Adrenal gland (tissue), 19 donors: ENCODE measurements at places on chromosomes 6 and 20. TPM values are rescaled to one million over a fixed set of nuclear protein-coding genes. Genes with fewer than 3 reads are reported as not detected.

The UST gene
- total RNA-seq = 16.2 TPM

The SH3BGRL2 gene
- total RNA-seq = 9.0 TPM

DNA sequence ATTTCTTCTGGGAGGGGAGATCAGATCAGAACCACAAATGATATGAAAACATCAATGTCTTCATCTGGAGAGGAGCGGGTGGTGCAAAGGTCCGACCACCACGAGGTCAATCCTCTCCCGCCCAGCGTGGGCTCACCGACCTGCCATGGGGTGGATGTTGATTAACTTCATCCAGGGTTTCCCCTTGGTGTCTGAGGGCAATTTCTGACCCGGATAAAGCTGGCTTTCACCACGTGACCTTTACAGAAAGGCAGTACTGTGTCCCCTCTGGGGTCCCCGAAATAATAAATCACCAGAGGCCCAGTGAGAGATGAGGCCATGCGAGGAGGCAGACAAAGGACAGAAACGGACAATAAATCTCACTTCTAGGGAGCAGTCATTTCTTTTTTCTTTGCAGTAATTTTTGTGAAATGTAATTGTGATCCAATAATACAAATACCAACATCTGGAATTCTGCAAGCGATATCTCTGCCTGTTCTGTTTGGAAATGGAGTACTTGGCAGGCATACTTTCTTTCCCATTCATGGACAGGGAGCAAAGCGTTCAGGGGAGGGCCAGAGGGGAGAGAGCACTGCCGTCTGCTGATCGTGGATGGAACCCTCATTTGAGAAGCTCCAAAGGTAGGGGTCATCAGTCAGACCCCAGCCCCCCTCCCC is 55.1 kb upstream of the APCDD1L start:
- no peak for DNase-seq

GRCh38 chr6:156885562-156885961 is 108.4 kb downstream of the ARID1B start:
- no peak for DNase-seq

DNA sequence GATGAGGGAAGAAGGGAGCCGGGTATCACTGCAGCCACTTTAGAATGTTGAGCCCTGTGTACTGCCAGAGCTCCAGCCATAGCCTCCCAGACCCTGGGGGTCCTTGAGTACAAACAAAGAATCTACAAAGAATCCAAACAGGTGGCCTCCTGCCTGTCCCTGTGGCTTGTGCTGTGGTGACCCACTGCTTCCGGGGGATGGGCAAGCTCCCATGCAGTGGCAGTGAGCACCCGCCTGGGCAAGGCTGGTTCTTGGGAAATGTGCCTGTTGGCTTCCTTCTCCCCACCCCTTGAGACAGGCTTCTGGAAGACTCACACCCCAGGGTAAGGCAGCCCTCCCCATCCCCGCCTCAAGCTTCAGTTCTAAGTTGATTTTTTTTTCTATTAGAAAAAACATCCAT is 13.9 kb downstream of the SIRPA start:
- no peak for DNase-seq

The CTCFL gene
- not detected for total RNA-seq

DNA sequence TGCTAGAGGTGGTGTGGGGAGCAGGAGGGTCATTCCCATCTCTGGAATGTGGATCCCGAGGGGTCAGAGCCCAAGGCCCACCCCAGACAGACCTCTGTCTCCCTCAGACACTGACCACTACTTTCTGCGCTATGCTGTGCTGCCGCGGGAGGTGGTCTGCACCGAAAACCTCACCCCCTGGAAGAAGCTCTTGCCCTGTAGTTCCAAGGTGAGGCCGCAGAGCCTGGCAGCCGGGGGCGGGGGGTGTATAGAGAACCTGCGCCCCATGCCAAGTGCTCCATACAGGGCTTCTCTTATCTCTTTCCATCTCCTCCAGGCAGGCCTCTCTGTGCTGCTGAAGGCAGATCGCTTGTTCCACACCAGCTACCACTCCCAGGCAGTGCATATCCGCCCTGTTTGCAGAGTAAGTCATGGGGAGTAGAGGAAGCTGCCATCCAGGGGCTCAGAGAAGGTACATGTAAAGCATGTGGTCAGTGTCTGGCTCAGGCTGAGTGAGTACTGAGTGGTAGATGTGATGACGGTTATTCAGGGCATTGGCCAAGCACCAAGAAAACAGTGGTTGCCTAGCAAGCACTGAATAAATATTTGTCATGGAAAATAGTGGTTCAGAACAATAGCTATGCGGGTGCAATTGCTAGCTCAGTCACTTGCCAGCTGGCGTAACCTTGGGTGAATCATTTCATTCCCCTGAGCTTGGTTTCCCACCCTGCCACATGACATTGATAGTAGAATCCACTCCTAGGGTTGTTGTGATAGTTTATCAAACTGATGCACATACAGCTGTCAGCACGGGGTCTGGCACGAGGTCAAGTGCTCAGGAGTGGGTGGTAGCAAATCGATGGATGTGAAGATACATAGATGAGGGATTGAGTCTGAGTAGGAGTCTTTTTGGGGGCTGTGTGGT is 3.5 kb downstream of the PIGT start:
- DNase-seq = peak; percentile 91

The RHAG gene
- 0.27 TPM for total RNA-seq
